ENCODE measurements at places on chromosomes 6 and 20.
A peak's percentile ranks its signal among the peaks of the same experiment; 100 is the strongest.

GRCh38 chr6:82030301-82030700 lies 217.2 kb downstream of the IBTK start:
- no peak for DNase-seq

- no peak for DNase-seq
Measured at GRCh38 chr6:105483492-105483891, 80.6 kb upstream of the PREP start.

- no peak for DNase-seq
Measured at GRCh38 chr20:14342918-14343317, 5.5 kb upstream of the FLRT3 start.

DNA sequence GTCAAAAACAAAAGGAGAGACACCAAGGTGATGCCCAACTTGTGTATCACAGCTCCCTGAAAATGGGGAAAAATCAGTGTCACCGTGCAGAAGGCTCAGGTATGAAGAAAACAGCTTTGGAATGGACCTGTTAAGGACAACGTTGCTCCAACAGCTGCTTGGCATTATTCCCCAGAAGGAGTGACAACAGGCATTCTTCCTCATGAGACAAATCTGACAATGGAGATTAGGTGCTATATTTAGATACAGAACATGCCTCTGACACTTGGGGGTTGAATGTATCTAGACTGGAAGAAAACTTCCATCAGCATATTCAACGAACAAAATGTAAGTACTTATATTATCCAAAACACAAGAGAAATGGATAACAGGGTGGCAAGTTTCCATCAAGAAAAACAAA lies 87.7 kb downstream of the MBOAT1 start:
- DNase-seq, result no peak

DNA sequence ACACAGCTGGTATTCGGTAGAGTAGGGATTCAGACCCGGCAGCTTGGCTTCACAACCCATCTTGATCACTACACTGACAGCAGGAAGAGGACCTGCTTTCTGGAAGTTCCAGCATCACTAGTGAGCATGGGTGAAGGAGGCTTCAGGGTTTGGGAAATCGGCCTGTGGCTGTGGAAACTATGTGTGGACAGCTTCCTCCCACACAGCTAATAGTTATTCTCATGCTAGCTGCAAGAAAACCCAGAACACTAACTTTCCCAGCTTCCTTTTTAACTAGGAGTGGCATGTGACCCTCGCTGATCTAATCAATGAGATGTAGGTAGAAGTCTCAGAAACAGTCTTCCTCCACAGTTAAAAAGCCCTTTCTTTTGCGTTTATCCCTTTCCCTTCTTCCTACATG lies 36.3 kb upstream of the SIRPA start:
- no peak for DNase-seq

DNA sequence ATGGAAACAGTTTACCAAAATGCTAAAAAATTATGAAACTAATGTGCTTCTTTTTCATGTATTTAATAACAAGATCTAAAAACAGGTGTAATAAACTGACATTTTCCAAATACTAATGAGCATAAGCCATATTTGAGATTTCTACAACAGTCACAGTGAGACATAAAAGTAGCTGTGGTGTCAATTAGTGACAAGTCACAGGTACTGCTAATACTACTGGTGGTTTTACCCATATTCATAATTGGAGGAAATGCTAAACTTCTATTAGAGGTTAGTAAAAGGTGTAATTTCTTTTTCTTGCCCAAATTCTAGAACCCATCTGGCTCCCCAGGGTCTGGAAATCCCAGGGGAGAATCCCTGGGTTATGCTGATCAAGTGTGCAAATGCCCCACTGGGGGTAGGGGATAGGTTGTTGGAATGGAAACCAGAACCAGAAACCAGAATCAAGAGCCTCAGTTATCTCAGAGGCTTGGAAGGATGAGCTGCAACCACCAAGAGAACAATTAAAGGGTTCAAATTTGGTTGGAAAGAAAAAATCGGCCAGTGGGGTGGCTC lies 7.1 kb upstream of the GTF2H4 start:
- no peak for DNase-seq

DNA sequence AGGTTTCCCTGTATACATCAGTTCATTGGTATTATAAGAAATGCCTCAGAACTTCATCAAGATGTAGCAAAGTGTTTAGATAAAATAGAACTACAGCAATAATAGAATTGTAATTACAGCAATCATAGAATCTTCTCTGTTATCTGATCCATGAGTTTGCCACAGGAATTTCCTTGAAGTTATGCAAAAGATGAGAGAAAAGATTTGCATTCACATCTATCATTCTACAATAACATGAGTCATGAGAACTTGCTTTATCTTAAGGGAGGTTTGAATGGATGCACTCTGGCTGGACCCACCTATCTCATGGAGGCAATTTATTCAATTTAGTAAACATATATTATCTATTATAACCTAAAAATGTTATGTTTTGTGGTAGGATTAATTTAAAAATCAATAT lies 329.8 kb upstream of the EPHA7 start:
- DNase-seq, result no peak

GRCh38 chr20:18180815-18181214 lies 43.2 kb downstream of the KAT14 start:
- no peak for DNase-seq

DNA sequence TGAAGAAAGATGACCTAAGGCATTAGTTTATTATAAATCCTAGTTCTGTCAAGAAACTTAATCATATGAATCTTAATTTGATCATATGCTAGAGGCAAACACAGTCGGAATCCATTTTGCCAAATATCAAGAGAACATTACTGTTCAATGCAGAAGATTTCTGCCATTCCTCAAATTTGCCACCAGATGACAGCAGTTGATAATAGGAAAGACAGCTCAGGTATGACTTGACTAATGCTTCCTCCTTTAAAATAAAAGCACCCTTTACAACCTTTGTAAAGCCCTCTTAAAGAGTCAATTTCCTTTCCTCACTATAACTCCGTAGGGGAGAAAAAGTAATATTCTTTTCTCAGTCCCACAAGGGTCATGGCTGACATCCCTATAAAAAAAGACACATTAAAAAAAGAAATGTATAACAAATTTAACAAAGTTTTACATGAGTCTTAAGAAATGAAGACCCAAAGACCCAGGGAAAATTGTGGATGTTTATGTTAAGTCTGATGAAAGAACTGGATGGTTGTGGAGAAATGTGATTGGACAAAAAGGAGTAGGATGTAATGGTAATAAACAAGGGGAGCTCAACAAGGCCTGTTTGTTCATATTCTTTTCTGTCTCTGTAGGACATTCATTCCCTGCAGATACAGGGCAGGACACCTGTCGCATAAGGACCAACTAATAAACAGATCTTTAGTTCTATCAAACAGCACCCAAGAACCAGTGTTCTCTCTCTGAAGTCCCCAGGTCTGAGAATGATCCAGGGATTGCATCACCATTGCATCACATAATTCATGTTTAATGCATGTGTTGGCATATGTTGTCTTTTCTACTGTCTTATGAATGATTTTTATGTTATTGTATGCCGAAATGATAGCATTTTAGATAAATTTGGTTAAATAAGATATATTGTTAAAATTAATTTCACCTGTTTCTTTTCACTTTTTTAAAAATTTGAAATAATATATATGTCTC lies 23.0 kb upstream of the IL17A start:
- peak; percentile 4 for DNase-seq

DNA sequence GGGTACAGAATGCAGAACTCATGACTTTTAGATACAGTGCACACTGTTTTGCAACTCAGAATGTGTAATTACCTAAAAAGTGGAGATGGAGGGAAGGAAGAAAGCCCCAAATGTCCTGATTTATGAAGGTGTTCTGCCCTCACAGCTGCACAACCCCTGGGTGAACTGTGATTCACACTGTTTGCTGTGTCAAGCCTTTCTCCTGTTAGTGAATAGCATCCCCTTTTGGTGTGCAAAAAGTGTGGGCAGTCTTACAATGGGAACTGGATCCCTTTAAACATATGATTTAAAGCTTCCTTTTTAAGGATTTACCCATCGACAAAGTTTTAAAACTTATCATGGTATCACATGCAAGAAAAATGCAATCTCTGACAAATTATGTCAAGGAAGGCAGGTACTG lies 633.4 kb upstream of the EPHA7 start:
- DNase-seq, result no peak

GRCh38 chr6:116029535-116029934 lies 31.2 kb downstream of the FRK start:
- no peak for DNase-seq

DNA sequence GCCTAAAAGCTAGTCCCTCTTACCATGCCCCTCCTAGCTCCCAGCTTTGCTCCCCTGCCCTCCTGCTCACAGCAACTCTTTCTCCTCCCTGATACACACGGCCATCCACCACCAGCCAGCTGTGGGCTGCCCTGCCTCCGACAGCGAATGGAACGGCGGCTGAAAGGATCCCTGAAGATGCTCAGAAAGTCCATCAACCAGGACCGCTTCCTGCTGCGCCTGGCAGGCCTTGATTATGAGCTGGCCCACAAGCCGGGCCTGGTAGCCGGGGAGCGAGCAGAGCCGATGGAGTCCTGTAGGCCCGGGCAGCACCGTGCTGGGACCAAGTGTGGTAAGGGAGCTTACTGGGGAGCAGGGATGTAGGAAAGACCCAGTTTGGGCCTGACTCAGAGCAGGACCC lies 16.6 kb upstream of the ZNF76 start:
- DNase-seq, result no peak

GRCh38 chr6:3715285-3715684 lies 36.2 kb downstream of the PXDC1 start:
- DNase-seq, result no peak

DNA sequence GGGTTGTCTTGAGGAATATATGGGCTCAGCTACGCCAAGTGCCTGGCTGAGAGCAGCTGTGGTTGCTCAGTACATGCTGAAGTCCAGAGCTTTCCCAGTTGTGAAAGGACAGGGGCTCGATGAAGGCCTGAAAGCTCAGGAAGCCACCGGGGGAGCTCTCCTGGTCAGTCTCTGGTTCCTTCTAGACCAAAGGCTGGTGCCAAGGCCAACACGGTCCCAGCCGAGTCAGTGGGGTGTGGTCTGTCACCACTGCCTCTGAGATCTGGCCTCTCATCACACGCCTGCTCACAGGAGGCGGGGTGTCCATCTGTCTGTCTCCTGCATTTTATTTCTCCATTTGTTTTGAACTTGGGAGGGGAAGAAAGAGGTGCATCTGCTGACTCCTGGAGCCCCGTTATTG lies 4.9 kb upstream of the FAM83C start:
- DNase-seq, result no peak

DNA sequence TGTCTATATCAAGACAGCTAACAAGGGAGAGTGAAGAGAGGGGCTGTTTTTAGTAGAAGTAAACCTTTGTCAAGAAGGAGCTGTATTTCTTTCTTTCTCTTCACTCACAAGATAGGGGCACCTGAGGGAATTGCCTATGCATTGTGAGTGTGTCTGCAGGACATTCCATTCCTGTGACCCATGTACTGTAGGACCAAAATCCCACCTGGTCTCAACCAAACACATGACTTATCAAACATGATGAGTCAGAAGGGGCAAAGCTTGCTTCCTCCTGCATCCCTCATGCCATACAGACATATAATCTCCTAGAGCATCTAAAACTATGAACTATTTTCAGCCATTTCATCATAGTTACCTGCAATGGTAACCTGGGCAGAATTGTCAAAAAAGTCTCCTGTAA lies 21.8 kb downstream of the PKHD1 start:
- no peak for DNase-seq

DNA sequence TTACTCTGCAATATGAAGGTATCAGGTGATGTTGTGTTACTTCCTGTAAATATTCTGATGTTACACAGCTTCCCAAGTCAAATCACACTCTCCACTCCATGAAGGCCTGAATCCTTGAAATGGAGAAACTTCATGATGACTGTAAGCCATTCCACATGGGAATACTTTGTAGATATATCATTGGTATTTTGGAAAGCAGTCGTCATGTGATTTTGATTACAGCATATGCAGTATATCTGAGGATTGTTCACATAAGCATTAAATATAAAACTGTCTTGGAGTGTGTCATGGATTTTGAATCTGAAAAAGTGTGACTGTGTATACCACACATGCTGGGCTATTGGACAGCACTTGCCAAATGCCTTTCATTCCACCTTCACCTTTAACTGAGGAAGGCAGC lies 118.3 kb upstream of the EXOC2 start:
- peak; percentile 3 for DNase-seq

DNA sequence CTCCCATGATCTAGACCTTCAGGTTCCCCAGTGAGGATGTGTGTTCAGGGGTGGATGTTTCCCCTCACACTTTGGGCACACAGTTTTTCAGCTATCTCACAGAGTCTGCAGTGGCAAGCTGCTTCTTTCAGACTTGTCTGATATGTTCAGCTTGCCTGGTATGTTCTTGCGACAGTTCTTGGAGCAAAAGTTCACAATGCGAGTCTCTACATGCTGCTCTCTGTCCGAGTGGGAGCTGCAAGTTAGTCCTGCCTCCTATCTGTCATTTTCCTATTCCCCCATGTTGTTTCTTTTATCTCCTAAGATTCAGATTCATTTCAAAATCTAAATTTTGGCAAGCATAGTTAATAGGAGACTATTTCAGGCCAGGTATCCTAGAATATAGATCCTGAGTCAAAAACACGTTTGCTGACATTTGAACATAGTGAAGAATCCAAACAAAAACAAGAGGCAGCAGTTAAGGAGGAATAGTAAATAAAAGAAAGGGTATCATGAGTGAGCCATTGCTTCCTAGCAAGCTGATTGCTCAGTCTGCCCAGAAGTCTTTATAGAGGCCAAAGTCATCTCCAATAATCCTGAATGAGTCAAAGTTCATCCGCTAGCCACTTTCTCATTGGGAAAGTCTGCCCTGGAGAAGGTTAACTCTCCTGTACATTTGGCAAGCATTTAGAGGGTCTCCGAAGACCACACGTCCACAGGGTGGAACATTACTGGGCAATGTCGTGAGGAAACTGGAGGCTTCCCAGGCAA lies 140.2 kb upstream of the MOCS1 start:
- DNase-seq, result no peak

GRCh38 chr20:20488388-20488787 lies 120.5 kb downstream of the INSM1 start:
- DNase-seq, result no peak

DNA sequence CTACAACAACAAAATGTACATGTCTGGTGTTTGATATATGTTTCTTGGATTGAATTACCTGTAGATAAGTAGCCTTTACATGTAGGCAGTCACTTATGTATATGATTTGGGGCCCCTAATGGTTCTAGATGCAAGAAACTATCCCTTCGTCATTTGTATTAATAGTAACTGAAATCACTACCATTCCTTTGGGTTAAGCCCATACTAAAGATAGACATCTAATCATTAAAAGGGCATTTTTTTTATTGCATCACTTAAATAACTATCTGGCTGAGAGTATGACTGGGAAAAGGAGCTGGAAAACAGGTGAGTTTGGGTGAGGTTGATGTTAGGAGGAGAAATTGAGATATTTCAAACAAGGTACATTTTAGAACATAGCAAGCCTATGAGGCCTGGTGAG lies 213.5 kb upstream of the PLN start:
- no peak for DNase-seq

Data from fibroblast of skin of left quadriceps (primary cell).